ENCODE measurements at places on chromosomes 16 and 17.

DNA sequence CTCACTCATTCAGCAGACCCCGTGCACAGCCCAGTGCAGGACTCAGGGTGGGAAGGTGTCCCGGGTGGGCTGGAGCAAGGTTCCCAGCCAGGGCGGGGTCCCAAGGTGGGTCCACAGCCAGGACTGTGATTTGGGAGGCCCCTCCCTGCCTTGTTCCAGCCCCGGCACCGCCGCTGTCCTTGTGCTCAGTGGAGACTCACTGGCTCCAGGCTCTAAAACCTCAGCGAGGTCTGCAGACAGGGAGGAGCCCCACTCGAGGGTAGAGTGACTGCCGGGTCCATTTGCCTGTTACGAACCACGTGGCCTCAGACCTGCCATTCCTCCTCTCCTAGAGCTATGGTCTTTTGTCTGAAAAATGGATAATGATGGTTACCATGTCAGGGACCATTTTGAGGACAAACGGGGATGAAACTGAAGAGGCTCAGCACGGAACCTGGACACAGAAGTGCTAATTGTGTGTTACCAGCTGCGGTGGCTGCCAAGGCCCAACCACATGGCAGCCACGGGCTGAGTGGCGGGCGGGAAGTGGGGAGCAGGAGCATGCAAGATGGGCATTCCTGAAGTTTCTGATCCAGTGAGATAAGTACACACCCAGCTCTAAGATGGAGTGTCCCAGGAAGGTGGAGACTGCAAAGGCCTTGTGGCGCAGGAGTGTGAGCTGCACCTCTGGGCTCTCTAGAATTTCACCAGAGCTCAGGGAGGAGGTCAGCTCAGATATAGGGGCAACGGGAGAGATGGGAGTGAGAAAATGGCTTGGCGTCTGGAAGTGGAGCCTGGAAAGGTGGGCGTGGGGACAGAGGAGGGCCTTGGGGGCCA is 317.6 kb downstream of the SEC14L1 start:
- DNase-seq = peak; percentile 44

DNA sequence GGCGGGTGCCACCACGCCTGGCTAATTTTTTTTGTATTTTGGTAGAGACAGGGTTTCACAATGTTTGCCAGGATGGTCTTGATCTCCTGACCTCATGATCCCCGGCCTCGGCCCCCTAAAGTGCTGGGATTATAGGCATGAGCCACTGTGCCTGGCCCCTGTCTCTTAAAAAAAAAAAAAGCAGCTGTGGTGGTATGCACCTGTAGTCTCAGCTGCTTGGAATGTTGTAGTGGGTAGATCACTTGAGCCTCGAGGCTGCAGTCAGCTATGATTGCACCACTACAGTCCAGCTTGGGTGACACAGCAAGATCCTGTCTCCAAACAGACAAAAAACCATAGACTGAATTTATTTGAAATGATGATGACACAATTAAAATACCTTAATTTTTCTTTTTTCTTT is 24.3 kb downstream of the CDK12 start:
- DNase-seq = no peak

GRCh38 chr16:80682421-80683070 is 121.9 kb downstream of the CDYL2 start:
- DNase-seq = no peak

- no peak for DNase-seq
Observed at GRCh38 chr17:44398692-44399691, 9.5 kb upstream of the ITGA2B start.

DNA sequence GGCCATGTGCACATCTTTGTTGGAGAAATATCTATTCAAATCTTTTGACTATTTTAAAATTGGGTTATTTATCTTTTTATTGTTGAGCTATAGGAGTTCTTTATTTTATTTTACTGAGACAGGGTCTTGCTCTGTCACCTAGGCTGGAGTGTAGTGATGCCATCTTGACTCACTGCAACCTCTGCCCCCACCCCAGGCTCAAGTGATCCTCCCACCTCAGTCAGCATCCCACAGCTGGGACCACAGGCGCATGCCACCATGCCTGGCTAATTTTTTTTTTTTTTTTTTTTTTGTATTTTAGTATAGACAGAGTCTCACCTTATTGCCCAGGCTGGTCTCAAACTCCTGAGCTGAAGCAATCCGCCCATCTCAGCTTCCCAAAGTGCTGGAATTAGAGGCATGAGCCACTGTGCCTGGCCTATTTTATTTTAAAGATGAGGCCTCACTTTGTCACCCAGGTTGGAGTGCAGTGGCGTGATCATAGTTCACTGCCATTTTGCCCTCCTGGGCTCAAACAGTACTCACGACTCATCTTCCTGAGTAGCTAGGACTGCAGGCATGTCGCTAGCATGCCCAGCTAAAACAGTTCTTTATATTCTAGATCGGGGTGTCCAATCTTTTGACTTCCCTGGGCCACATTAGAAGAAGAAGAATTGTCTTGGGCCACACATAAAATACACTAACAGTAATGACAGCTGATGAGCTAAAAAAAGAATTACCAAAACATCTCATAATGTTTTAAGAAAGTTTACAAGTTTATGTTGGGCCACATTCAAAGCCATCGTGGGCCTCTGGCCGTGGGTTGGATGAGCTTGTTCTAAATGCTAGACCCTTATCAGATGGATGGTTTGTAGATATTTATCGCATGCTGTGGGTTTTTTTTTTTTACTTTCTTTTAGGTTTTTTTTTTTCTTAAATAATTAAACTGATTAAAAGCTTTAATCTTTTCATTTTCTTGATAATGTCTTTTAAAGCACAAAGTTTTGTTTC is 13.7 kb downstream of the TENT4B start:
- no peak for DNase-seq

GRCh38 chr16:12723681-12724080 is 80.0 kb downstream of the CPPED1 start:
- DNase-seq = no peak

DNA sequence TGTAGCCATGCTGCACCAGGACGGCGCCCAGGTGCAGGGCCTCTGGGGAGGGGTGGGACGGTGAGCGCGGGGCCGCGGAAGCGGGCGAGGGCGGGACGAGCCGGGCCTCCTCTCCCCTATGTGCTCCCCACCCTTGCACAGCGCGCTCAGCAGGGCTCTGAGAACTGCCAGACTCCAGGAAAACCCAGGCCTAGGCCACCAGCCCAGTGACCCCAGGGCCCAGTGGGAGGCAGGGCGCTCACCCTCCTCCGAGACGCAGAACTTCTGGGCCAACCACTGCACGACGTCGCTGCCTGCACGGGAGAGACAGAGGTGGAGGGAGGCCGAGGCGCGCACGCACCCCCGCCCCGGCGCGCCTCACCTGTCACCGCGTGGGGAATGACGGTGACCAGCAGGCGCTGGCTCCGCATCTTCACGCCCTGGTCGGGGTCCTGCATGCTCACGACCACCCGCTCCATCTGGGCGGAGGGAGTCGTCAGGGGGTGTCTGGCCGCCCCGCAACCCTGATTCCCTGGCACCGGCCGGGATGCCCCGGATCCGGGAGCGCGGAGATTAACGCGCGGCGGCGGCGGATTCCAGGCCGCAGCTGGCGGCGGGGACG is 603 bp downstream of the RGS11 start:
- DNase-seq = no peak

DNA sequence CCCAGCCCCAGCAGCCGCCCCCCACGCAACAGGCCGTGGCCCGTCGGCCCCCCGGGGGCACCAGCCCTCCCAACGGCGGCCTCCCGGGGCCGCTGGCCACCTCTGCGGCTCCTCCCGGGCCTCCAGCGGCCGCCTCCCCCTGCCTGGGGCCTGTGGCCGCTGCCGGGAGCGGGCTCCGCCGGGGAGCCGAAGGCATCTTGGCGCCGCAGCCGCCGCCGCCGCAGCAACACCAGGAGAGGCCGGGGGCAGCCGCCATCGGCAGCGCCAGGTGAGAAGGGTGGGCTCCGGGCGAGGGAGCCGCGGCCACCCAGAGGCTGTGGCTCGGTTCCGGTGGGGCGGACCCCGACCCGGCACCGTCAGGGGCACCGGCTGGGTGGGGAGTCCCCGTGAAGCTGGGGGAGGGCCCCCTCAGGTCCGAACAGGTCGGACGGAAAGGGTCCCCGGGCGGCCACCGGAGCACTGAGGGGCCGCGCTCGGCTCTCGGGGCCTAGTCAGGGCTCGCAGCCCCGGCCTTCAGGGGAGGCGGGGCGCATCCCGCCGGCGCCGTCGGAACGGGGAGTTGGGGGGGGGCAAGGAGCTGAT is 583 bp downstream of the ATXN2L start:
- DNase-seq = peak; percentile 5

DNA sequence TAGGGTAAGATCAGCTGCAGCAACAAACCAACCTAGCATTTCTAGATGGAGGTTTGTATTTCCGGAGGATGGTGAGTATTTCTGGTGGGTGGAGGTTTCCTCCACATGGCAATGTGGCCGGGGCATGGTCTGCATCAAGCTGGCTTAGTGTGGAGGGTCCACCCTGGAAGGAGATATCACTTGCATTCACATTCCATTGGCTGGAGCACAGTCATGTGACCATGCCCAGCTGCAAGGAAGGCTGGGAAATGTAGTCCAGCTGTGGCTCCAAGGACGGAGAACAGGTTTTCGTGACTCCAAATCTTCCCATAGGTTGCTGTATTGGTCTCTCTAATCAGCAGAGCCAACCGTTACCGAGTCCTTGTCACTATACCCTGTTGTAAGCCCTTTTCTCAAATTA is 68.7 kb downstream of the RAI1 start:
- peak; percentile 65 for DNase-seq

DNA sequence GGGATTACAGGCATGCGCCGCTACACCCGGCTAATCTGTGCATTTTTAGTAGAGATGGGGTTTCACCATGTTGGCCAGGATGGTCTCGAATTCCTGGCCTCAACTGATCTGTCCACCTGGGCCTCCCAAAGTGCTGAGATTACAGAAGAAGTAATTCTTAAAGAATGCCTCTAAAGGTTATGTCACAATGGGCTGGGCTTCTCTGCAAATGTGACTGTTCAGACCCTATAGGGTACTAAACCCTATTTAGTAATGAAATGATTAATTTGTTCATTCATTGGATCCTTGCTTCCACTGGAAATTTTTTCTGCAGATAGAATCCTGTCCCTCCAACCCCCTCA is 108.8 kb upstream of the CORO6 start:
- no peak for DNase-seq

GRCh38 chr17:50170662-50171370 is 5.0 kb downstream of the SGCA start:
- DNase-seq = peak; percentile 29

DNA sequence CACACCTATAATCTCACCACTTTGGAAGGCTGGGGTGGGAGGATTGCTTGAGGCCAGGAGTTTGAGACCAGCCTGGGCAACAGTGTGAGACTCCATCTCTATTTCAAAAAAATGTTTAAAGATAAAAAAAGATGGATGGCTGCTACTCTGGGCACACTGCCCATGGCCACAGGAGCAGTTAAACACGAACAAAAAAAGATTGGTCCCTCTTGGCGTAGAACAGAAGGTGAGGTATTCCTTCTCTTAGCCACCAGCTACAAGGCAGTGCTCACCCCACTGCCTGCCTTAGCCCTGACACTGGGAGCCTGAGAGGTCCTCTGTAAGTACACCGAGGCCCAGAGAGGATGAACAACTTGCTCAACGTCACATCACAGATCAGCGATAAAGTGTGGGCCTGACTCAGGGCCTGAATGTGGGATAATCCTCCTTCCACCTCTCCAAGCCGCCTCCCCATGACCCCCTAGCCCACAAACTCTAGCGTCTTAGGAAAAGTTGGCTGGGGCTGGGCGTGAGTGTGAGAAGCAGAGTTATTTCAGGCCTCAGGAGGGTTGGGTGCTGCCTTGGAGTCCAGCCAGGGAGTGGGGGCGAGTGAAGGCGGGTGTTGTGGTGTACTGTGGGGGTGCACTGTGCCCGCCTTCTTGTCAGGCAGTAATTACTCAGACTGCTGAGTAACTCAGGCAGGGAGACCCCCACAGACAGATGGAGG is 2.3 kb upstream of the DPH1 start:
- no peak for DNase-seq

DNA sequence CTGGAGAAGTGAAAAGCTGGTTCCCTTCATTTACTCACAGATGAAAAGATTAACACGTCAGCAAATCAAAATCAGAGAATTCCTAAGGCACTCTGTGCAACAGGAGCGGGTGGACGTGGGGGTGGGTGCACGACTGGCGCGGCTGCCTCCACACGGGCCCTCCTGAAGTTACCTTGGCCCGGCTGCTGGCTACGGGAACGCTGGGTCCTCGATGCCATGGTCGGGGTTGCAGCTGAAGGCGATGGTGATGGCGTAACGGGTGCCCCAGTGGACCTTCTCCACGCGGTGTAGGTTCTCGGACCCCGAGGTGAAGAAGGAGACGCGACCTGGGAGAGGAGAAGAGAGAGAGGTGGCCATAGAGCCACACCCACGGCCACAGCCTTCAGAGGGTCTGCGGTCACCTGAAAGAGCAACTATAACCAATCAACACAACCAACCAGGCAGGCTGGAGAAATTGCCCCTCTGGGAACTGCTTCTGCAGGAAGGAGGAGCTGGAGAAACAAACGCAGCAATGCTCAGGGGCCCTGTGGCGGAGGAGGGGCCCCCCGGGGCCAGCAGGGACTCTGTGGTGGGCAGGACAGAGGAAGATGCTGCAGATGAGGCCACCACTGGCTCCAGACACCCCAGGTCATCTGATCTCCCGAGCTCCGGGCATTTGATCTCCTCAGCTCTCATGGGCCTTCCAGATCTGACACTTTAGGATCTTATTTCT is 20.8 kb downstream of the UTS2R start:
- DNase-seq = no peak

- no peak for DNase-seq
Observed at GRCh38 chr16:11152677-11153331, 103.2 kb downstream of the SOCS1 start.

DNA sequence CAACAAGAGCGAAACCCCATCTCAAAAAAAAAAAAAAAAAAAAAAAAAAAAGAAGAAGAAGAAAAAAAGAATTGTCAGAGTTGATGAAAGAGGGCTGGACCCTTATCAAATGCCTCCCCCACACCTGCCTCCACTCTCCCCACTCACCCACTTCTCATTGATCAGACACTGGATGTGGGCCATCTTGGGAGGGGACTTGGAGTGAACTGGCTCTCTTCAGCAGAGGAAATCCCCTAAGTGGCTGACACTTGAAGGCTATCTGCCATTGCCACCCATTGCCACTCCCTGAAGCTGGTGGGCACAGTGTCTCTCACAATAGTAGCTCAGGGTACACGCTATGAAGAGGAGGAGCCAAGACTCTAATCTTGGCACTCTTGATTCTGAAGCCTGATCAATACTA is 1.6 kb downstream of the ITGA2B start:
- DNase-seq = no peak

- DNase-seq = no peak
Observed at GRCh38 chr17:35152421-35153140, 5.0 kb downstream of the UNC45B start.

GRCh38 chr16:27102701-27103575 is 36.2 kb downstream of the C16orf82 start:
- no peak for DNase-seq

All from CD4-positive, alpha-beta T cell treated with Interleukin-2 at 100 ng/mL for 4 hours (primary cell).